ENCODE measurements at places on chromosomes 11 and 22.

DNA sequence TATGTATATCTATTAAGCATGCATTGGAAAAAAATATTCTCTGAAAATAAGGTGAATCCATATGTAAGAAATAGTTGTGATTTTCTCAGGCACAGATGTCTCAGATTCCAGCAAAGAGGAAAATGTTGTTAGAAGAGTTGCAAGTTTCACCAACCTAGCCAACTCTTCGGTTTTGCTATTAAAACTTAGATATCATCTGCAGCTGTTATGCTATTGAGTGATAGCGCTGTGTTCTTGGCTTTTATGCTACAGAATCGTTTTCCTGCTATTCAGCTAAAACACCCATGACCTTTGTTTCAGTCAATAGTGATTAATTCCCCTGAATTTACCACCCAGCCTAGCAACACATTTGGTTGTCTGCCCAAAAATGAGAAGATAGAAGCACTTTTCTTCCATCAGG, 795.6 kb upstream of the ANO3 start:
- DNase-seq: no peak

GRCh38 chr11:34850334-34850733, 65.8 kb downstream of the APIP start:
- DNase-seq: no peak

DNA sequence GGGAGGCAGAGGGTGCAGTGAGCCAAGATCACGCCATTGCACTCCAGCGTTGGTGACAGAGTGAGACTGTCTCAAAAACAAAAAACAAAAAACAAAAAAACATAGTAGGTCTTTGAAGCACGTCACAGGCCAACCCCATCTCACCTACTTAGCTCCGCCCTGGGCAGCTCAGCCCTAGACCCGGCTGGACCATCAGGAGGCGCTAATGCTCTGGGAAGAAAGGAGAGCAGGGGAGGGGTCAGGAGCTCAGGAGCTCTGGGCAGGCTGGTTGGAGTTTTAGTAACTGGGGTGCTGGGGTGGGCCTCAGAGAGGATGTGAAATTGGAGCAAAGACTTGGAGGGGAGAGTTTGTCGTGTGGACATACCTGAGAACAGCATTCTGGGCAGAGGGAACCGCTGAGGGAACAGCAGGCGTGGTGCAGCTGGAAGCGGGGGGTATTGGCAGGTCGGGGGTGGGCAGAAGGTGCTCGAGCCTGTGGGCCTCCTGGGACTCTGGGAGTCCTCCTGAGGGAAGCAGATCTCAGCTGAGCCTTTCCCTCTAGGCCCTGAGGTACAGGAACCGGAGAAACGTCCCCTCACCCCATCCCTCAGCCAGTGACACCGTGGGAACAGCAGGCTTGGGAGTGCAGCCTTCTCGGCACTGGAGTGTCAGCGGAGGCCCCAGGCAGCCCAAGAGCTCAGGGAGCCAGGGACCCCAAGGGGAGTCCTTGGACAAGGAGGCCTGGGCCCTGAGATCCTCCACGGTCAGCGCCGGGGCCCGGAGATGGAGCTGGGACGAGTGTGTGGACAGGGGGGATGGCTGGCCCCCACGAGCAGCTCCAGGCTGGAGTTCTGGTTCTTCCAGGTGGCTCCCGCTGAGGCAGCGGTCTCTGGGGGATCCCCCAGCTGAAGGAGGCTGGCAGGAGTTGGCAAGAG, 2.2 kb upstream of the RPS6KA4 start:
- DNase-seq: peak; percentile 16

DNA sequence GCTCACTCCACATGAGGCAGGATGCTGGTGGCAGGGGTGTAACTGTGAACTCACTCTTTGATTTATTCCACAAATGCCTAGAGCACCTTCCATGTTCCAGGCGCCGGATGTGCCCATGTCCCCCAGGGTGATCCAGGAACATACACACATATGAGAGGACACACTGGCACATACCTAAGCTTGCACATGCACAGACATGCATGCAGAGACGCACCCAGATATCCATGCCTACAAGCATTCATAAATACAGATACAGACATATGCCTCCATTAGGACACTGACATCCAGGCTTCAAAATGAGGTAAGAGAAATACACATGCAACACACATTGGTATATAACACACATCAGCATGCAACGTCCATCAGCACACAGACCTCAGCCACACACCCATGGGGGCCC, 4.5 kb downstream of the OSM start:
- no peak for DNase-seq

GRCh38 chr22:45058622-45058912, 48.8 kb upstream of the PHF21B start:
- DNase-seq: no peak

Data from GDM1 (cell line).